ENCODE measurements at places on chromosomes 2 and 18.

- no peak for DNase-seq
Measured at GRCh38 chr2:196136151-196136550, 35.2 kb downstream of the STK17B start.

GRCh38 chr2:196399722-196400691 is 228.6 kb upstream of the STK17B start:
- DNase-seq, result no peak

DNA sequence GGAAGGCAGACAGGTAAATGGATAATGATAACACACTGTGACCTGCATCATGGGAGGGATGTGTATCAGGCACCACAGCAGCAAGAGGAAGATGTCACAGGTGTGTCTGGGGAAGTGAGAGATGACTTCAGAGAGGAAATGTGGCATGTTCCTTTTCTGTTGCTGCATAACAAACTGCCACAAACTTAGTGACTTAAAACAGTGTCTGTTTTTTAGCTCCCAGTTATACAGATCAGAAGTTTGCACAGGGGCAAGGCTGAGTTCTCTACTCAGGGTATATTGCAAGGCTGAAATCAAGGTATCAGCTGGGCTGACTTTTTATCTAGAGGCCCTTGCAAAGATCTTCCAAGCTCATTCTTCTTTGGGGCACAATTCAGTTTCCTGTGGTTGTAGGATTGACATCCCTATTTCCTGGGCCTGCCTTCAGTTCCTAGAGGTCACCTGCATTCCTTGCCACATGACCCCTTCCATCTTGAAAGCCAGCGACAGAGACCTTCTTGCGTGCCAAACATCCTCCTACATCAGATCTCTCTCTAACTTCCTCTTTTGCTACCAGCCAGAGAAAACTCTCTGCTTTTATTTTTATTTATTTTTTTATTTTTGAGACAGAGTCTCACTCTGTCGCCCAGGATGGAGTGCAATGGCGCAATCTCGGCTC is 2.1 kb upstream of the MAP3K2 start:
- no peak for DNase-seq

GRCh38 chr2:213149949-213150314 is 1.5 kb downstream of the IKZF2 start:
- no peak for DNase-seq

DNA sequence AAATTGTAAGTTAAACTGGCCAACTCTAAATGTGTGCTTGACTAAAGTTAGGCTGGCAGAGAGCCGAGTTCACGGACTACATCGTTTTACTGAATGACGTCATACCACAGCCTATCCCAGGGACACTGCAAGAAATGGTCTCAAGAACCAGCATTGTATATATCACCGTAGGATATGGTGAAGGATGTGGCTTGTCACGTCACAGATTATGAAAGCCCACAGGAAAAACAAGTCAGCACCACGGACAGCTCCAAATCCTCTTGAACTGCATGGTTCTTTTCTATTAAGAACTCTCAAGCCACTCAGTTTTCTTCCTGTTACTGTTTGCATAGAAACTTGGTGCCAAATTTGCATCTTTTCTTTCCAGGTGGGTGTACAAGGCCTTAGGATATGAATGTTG is 85.1 kb upstream of the ACAA2 start:
- peak; percentile 74 for DNase-seq
